ENCODE measurements at places on chromosomes 3 and 15.

GRCh38 chr15:62818691-62819090, 223.9 kb upstream of the TPM1 start:
- no peak for DNase-seq

DNA sequence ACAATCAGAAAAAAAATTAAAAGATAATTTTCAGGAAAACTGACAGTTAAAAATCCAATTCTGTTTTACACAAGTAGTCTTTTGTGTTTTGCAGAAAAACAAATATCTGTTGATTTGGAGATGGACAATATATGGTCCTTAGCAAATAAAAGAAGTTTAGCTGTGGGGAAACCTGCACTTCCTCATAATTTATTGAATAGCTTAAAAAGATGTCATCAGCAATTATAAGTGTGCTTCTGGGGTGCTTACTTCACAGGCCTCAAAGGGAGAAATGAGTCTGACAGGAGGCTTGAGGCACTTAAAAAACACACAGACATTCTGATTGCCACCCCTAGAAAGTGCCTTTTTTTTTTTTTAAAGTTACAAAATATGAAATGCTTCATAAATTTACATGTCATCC, 31.6 kb upstream of the CERS3 start:
- peak; percentile 53 for DNase-seq

DNA sequence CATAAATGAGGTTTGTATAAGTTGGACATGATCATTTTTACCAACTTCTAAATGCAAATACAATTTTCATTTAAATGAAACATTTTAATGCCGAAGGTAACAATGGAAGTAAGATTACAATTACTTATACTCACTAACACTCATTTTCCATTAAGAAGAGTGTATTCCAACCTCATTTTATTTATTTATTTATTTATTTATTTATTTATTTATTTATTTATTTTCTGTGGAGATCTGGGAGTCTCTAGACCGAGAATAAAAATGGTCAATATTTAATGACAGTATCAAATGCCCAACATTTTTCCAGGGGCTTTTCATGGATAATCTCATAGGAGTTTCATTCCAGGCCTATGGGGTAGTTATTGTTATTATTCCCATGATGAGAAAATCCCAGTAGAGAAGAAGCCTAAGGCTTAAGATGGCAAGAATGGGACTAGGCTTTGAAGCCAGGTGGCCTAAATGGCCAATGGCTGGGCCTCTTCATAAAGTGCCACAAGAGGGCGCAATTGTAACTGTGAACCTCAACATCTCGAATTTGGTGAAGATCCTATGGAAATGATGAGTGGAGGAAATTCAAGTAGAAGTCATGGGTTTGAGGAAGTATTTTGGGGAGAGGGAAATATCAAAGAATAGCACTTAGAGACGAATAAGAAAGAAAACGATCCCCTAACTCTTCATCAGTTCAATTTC, 21.3 kb downstream of the VGLL3 start:
- DNase-seq = peak; percentile 33

DNA sequence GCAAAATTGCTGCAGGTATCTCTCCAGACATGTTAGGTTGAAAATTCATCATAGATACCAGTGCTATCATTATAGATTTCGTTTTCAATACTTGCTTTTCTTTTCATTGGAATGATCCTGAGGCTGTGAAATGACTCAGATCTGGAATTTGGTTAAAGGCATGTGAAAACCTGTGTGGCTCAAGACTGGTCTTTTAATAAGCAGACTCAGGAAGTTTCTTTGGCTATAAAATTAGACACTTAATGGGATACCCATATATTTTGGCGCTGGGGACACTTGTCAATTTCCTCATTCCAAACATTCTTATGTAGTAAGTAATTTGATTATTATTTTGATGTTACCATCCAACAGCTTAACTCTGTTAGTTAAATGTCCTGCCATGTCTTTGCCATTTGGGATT, 1041.1 kb upstream of the GBE1 start:
- no peak for DNase-seq

DNA sequence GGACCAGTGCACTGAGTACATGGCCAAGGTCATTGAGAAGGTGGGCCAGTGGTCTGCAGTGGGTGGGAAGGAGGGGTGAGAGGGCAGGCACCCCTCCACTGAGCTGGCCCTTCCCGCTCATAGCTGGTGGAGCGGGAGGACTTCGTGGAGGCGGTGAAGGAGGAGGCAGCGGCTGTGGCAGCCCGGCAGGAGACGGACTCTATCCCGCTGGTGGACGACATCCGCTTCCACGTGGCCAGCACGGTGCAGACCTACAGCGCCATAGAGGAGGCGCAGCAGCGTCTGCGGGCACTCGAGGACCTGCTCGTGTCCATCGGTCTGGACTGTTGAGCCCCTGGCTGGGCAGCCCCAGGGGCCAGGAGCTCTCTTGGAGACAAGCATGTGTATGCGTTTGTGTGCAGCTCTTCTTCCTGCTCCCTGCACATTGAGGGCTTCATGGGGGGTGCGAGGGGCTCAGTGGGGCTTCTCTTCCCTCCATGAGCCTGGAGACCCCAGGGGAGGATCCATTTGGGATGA, 7.5 kb downstream of the ABTB1 start:
- DNase-seq = no peak

GRCh38 chr15:38073178-38073946, 138.9 kb downstream of the TMCO5A start:
- no peak for DNase-seq

- DNase-seq = no peak
Measured at GRCh38 chr3:99765042-99765942, 52.4 kb upstream of the CMSS1 start.

DNA sequence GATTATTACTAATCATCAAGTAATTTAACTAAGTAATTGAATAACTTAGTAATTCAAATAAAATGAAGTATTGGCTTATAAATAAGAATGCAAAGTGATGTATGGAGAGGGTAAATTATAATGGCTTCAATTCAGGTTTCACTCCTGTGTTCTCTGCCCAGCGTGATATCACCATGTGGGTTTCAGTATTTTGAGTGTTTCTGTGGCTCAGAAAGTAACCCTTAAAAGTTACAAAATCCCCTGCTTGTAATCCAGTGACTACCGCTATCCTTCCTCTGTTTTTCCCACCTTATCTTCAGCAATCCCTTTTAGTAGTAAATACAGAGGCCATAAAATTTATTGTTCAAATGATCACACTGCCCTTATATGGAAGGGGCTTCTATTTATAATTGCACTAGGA, 316.4 kb upstream of the CFAP20DC start:
- no peak for DNase-seq

- DNase-seq = no peak
Measured at GRCh38 chr15:59792359-59792758, 103.2 kb upstream of the BNIP2 start.

DNA sequence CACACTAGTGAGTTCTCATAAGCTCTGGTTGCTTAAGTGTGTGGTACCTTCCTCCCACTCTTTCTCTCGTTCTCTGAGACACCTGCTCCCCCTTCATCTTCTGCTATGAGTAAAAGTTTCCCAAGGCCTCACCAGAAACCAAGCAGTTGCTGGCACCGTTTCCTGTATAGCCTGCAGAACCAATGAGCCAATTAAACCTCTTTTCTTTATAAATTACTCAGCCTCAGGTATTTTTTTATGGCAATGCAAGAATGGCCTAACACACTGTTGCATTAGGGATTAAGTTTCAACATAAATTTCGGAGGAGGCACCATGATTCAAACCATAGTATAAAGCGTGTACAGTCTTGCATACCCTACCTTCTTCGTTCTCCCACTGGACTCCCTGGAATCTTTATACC, 252.3 kb upstream of the CHRM5 start:
- no peak for DNase-seq

DNA sequence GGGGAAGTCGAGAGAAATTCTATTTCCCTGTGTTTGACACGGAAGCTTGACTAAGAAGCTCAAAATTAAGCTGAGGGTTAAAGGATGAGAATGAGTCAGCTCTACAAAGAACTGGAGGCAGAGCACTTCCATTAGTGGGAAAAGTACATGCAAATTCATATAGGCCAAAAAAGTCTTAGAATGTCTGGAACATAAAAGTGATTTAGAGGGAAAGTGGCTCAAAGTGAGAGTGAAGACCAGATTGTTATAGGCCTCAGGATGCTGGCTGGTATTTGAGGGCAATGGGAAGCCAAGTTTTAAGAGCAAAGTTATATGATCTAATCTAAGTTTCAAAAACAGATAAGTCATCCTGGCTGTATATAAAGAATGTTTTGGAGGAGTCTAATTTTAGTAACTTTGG, 857.3 kb downstream of the NAALADL2 start:
- no peak for DNase-seq

DNA sequence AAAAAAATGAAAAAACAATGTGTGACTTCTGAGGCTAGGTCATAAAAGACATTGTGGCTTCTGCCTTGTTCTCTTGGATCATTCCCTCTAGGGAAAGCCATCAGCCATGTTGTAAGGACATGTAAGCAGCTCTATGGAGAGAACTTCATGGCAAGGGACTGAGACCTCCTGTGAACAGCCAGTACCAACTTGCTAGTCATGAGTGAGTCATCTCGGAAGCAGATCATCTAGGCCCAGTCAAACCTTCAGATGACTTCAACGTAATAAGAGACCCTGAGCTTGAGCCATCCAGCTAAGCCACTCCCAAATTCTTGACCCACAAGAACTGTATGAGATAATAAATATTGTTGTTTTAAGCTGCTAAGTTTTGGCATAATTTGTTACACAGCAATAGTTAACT, 4.9 kb downstream of the MON1A start:
- no peak for DNase-seq
